ENCODE measurements at places on chromosomes 16 and 17. TPM values are rescaled to one million over a fixed set of nuclear protein-coding genes. Genes with fewer than 3 reads are reported as not detected.

DNA sequence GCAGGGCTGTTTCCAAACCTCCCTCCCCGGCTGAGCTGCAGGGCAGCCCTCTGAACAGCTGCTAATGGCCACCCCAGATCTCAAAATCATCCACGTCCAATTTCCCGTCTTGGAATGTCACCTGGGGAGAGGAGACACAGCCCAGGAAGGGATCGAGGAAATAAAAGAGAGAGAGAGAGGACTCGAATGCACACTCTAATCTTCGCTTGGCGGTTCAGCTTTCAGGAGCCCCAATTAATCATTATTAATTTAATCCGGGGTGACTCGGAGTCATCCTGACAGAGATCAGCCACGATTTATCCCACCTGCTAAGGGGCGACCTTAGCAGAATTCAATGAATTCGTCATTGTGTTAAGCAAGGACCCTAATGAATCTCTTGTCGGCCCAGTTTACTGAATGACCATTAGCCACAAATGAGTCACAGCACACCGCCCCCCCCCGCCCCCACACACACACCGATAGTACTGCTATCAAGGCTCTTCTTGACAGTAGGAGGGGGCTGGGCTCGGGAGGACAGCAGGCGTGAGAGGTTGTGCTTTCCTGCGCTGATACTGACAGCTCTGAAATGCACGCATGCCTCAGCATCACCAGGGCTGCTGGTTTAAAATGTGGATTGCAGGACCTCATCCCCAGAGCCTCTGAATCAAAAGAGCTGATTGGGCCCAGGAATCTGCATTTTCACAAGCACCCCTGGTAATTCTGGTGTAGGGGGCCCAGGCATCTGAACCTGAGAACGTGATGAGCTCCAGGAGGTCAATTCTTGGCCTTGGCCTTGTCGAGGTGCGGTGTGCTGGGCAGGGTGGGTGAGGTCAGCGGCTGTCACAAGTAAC is 190.0 kb upstream of the CIBAR2 start:
- no peak overlapping the region for H3K4me3 ChIP-seq
- H3K36me3 ChIP-seq, result no peaks in the 10 kb centered on the region
- peak overlapping the region; percentile 70 for H3K27ac ChIP-seq
- H3K27me3 ChIP-seq, result no peaks in the 10 kb centered on the region
- H3K4me1 ChIP-seq, result peaks cover 49% of the 10 kb centered on the region

- peak within 1 kb of the TSS; percentile 50 for H3K27ac ChIP-seq
- peaks cover 10% of the 10 kb centered on the region for H3K4me1 ChIP-seq
- peak; percentile 40 for DNase-seq
- H3K36me3 ChIP-seq, result no peaks in the 10 kb centered on the region
- no peaks in the 10 kb centered on the region for H3K27me3 ChIP-seq
Measured at GRCh38 chr16:31471875-31472708, at the start of gene TGFB1I1. TGFB1I1 (plus strand) TSS chr16:31472152; CDS start chr16:31472189, 37 bp downstream.

TP53TG3D gene
- not detected for total RNA-seq

GRCh38 chr16:12124742-12125141 is 148.2 kb downstream of the SNX29 start:
- H3K4me3 ChIP-seq, result no peak overlapping the region
- no peaks in the 10 kb centered on the region for H3K36me3 ChIP-seq
- no peak overlapping the region for H3K27ac ChIP-seq
- no peak for DNase-seq
- H3K27me3 ChIP-seq, result no peaks in the 10 kb centered on the region
- peaks cover 14% of the 10 kb centered on the region for H3K4me1 ChIP-seq

- H3K27ac ChIP-seq, result no peak overlapping the region
- no peaks in the 10 kb centered on the region for H3K27me3 ChIP-seq
- H3K36me3 ChIP-seq, result no peaks in the 10 kb centered on the region
- no peak for DNase-seq
Measured at GRCh38 chr17:60597297-60597696, 2.7 kb upstream of the PPM1D start.

DNA sequence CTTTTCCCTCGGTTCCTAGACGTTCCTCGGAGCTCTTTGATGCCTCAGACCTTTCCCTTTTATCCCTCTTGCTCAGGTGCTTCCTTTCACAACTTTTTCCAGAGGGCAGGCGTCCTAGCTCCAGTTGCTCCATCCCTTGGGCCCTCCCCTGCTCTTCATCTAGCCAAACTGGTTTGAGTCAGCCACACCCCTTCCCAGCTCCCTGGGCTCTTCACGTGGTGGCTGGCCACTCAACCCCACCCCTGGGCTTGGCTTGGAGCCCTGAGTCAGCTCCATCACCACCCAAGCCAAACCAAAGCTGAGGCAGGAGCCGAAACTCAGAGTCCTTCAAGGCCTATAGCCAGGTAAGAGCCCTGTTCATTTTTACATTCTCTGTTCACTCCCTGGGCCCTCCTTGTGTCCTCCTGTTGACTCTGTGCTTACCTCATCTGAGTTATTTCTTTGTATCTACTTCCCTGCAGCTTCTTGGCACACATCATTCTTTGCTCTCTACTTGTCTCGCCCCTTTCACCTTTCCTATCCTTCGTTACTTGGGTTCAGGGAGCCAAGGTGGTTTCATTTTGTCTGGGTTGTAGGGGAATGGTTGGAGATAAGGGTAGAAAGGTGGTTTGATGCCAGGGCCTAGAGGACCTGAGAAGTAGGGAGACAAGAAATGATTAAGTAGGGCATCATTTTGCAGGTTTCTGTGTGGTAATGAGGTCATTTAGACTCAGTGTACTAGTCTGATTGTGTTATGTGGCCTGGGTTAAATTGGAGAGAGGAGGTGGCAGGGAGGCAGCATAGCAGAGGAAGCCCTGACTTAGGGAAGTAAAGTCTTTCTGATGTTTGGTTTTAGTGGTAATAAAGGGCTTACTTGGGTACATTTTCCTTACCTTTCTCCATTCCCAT is 7.6 kb upstream of the PHKG2 start:
- peaks cover 56% of the 10 kb centered on the region for H3K36me3 ChIP-seq
- H3K4me3 ChIP-seq, result no peak overlapping the region
- peaks cover 10% of the 10 kb centered on the region for H3K4me1 ChIP-seq
- no peaks in the 10 kb centered on the region for H3K27me3 ChIP-seq

GRCh38 chr16:30934827-30935557 is 11.6 kb downstream of the FBXL19 start:
- peak overlapping the region; percentile 29 for H3K27ac ChIP-seq
- H3K36me3 ChIP-seq, result peaks cover 33% of the 10 kb centered on the region
- DNase-seq, result peak; percentile 74
- H3K4me1 ChIP-seq, result no peaks in the 10 kb centered on the region

- H3K27me3 ChIP-seq, result no peaks in the 10 kb centered on the region
- DNase-seq, result peak; percentile 92
- peak overlapping the region; percentile 73 for H3K27ac ChIP-seq
- H3K4me1 ChIP-seq, result peaks cover 19% of the 10 kb centered on the region
- H3K4me3 ChIP-seq, result no peak overlapping the region
Measured at GRCh38 chr16:4419402-4419959, 3.1 kb upstream of the CORO7 start.

GRCh38 chr16:25161753-25162367 is 50.3 kb downstream of the LCMT1 start:
- H3K36me3 ChIP-seq, result no peaks in the 10 kb centered on the region
- DNase-seq, result no peak
- no peak overlapping the region for H3K27ac ChIP-seq
- no peak overlapping the region for H3K4me3 ChIP-seq
- H3K4me1 ChIP-seq, result peaks cover 21% of the 10 kb centered on the region

CHAD gene
- total RNA-seq, result 2.6 TPM

KRT12 gene
- total RNA-seq, result not detected

DNA sequence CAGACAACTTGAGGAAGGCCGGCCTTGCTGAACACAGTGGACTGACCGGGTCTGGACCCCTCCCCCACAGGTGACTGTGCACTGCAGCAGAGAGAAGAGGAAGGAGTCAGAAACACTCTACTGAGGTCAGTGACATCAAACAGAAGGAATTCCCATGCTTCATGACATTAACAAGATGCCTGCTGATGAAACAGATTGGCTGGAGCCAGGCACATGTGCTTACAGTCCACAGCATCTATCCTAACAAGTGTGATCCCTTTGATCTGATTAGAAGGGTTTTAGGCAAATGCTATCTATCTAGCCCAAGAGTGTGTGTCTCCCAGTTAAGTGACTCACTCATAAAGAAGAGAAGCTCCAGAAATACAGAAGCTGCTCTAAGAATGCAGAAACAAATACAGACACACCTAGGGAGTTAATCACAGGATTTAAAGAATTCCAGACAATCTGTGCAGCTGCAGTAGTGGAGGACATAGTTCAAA is 90.2 kb downstream of the SYCE1L start:
- no peak overlapping the region for H3K27ac ChIP-seq
- no peaks in the 10 kb centered on the region for H3K4me1 ChIP-seq
- H3K4me3 ChIP-seq, result no peak overlapping the region
- no peak for DNase-seq

GRCh38 chr17:78082988-78083387 is 45.6 kb downstream of the TMC6 start:
- no peak for DNase-seq
- no peak overlapping the region for H3K4me3 ChIP-seq
- H3K27me3 ChIP-seq, result no peaks in the 10 kb centered on the region
- H3K27ac ChIP-seq, result no peak overlapping the region

DNA sequence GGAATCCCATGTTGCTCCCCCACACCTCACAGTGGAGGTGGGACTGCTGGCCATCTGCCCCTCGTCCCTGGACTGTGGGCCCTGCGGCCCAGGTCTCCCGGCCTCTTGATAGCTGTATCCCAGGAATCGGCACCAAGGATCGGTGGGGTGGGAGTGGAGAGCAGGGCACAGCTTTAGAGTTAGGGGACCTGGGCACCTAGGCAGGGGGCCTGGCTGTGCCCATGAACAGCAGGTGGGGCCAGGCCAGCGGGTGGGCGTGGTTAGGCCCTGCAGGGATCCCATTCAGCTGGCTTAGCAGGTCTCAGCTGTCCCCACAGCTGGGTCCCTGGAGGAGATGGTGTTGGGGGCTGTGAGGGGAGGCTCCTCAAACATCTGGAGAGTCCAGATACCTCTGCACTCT is 49.2 kb downstream of the SREBF1 start:
- H3K4me1 ChIP-seq, result peaks cover 42% of the 10 kb centered on the region
- DNase-seq, result no peak
- H3K27me3 ChIP-seq, result no peaks in the 10 kb centered on the region
- no peaks in the 10 kb centered on the region for H3K36me3 ChIP-seq
- H3K4me3 ChIP-seq, result no peak overlapping the region
- no peak overlapping the region for H3K27ac ChIP-seq

DNA sequence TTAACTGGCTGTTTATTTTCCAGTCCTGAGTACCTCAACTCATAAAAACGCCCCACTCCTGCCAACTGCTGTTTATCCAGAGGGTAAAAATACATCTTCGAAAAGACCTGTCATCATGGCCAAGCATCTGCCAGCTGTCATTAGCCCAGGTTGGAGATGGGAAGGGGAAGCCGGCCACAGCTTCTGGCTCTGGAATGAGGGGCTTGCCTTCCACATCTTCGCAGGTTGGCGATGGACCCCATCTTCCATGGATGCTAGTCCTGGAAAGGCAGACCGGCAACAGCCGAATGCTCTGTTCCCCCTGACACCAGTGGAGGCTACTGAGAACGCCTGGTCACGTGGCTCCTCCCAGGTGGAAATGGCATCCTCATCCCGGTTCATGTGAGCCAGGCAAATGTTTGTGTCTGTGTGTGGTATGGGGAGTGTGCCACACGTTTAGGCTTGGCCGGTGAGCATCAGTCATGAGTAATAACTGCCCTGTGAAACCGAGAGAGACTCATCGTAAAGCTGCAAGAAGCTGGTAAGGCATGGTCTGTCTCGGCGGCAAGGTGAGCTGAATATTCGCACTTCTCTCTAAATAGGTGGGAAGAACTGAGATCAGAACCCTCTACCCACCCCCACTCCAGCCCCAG is 420 bp upstream of the KRTAP17-1 start:
- H3K4me3 ChIP-seq, result no peak overlapping the region
- H3K4me1 ChIP-seq, result no peaks in the 10 kb centered on the region
- no peaks in the 10 kb centered on the region for H3K36me3 ChIP-seq
- H3K27ac ChIP-seq, result no peak overlapping the region

- no peak overlapping the region for H3K4me3 ChIP-seq
- peaks cover 48% of the 10 kb centered on the region for H3K27me3 ChIP-seq
- H3K36me3 ChIP-seq, result no peaks in the 10 kb centered on the region
Measured at GRCh38 chr17:49910094-49910857, 58.7 kb upstream of the DLX4 start.

DNA sequence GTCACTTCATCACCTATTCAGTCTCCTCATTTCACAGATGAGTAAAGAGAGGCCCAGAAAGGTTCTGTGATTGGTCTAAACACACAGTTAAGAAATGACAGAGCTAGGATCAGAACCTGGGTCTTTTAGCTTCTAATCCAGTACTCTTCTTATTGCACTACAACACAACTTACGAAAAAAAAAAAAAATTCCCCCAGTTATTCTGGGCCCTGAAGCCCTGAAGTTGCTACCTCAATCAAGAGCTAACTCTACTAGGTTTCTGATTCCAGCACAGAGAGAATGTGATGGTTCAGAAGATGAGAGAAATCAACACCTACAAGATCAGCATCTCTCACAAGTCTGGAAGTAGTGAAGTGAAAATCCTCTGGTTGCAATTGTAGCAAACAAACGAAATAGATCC is 37.3 kb downstream of the GRB7 start:
- H3K27me3 ChIP-seq, result peaks cover 31% of the 10 kb centered on the region
- H3K36me3 ChIP-seq, result no peaks in the 10 kb centered on the region
- no peak overlapping the region for H3K4me3 ChIP-seq
- no peaks in the 10 kb centered on the region for H3K4me1 ChIP-seq
- DNase-seq, result no peak

- no peak for DNase-seq
- no peaks in the 10 kb centered on the region for H3K27me3 ChIP-seq
- H3K36me3 ChIP-seq, result no peaks in the 10 kb centered on the region
- H3K4me3 ChIP-seq, result no peak overlapping the region
- H3K4me1 ChIP-seq, result no peaks in the 10 kb centered on the region
Measured at GRCh38 chr16:50295541-50296132, 29.3 kb downstream of the ADCY7 start.

TPSG1 gene
- 0.18 TPM for total RNA-seq

ZMYND15 gene
- 0.22 TPM for total RNA-seq

DNA sequence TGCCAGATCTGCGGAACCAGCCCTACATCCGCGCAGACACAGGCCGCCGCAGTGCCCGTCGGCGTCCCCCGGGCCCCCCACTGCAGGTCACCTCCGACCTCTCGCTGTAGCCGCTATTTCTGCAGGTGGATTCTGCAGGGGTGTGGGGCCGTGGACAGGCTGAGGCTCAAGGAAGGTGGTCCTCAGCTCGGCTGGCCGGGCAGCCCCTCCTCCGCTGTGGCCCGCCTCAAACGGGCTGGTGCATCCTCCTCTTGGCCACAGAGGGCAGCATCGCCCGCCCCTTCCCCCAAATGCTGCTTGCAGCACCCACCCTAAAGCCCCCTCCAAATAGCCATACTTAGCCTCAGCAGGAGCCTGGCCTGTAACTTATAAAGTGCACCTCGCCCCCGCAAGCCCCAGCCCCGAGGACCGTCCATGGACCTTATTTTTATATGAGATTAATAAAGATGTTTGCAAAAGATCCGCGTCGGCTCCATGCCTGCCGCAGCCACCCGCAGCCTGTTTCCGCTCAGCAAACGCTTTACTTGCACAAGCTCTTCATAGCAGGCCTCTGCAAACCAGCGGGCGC is 14.9 kb downstream of the SPATA32 start:
- H3K27ac ChIP-seq, result peak overlapping the region; percentile 68
- H3K4me3 ChIP-seq, result peak overlapping the region; percentile 56
- peak; percentile 34 for DNase-seq
- H3K36me3 ChIP-seq, result no peaks in the 10 kb centered on the region
- no peaks in the 10 kb centered on the region for H3K27me3 ChIP-seq
